ENCODE measurements at places on chromosomes 3 and 15.
A peak's percentile ranks its signal among the peaks of the same experiment; 100 is the strongest.

GRCh38 chr3:172213200-172213599 is 173.8 kb downstream of the FNDC3B start:
- peak; percentile 88 for DNase-seq

DNA sequence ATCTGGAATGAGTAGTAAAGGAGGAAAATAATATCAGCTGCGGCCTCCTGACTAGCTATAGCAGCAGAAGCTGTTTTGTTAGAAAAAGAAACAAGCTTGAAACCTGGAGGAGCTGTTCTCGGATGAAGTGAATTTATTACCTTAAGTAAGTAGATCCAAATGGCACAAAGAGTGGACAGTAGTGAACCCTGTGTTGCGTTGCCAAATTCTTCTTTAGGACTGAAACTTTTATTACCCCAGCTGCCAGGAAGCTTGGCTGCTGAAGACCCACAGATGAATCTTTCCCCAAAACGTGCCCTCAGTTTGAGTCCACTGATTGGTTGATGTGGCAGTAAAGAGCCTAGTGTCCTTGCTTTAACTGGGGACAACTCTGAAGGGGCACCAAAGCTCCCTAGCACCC is 366.8 kb upstream of the GBE1 start:
- no peak for DNase-seq

GRCh38 chr15:74709011-74709410 is 13.2 kb upstream of the EDC3 start:
- DNase-seq: peak; percentile 40

DNA sequence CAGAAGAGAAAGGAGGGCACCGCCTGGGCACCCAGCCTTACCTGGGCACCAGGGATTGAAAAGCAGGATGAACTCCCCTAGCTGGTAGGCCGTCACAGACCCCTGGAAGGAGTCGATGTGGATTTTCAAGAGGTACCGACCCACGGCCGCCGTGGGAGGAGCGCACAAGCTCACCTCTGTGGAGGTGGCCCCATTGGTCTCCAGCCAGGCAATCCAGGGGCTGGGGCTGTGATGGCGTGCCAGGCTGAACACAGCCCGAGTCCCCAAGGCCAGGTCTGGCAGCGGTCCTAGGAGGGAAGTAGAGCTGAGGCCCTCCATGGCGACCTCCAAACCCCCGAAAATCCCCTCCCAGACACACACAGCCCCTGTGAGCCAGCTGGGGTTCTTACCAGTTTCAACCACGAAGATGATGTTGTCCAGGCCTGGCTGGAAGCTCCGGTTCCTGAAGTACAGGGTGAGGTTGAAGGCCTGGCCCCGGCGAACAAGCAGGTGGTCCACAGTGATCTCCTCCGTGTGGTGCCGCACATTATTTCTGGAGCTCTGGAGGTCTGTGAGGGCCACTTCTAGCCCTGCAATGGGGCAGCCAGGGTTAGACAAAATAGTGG is 6.6 kb downstream of the TGM5 start:
- DNase-seq: no peak

DNA sequence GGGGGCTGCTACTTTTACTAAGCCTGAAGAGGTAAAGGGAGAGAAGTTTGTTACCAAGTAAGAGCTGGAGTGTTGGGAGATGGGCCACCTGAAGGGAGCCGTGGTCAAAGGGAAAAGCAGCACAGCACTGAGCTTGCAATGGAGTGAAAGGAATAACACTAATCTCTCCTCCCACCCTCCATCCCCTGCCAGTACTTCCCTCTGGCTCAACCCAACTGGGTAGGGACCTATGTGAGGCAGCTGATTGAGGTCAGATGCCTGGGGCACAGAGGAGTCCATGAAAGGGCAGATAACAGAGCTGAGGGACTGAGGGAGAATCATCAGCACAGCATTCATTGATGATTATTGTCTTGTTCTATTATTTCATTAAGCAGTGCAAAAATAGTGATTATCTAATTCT is 212.4 kb upstream of the TBC1D5 start:
- no peak for DNase-seq

DNA sequence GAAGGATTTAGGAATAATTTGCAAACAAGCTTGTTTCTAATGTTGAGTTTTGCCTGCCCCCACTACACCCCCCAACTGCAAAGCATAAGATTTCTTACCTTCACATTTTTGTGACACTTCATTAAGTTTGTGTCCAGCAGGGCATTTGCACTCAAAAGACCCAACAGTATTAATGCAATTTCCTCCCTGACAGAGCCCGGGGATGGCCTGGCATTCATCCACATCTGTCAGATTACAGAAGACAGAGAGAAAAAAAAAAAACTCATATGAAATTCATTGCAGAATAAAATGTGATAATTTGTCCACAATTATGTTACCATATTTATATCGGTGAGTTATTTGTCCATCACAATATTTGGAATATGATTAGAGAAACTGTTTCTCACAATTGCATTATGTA is 111.5 kb downstream of the FBN1 start:
- peak; percentile 41 for DNase-seq

DNA sequence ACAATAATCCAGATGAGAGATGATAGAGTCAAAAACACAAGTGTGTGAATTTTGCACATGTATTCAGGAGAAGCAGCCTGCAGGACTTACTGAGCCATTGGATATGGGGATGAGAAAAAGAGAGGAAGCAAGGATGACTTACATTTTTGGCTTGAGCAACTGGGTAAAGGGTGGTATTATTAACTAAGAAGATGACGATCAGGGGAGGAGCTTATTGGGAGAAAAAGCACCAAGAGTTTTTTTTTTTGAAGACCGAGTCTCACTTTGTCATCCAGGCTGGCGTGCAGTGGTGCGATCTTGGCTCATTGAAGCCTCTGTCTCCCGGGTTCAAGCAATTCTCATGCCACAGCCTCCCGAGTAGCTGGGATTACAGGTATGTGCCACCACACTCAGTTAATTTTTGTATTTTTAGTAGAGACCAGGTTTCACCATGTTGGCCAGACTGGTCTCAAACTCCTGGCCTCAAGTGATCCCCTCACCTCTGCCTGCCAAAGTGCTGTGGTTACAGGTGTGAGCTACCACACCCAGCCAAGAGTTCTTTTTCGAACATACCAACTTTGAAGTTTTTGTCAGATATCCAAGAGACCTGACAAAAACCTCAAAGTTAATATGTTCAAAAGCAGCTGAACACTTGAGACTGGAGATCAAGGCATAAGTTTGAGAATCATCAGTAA is 14.8 kb upstream of the SH3BP5 start:
- no peak for DNase-seq

- DNase-seq: no peak
These were observed 20.4 kb downstream of the GOLM2 start for GRCh38 chr15:44308889-44309288.

DNA sequence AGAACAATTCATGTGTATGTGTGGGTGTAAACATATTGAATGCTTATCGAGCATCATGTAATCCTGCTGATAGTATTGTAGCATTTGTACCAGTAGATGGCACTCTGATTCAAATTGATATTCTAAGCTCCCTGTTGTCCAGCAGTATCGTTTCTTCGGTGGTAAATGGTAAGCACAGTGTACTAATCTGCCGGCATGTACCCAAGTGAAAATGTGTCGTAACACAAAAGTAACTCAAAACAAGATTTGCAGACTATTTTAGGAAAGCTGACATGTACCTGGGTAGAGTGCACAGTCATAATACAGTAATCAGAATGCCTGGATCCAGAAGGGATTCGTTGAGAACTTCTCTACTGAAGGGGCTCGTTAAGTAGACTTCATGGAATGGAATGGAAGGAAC is 31.7 kb upstream of the MNS1 start:
- peak; percentile 81 for DNase-seq

DNA sequence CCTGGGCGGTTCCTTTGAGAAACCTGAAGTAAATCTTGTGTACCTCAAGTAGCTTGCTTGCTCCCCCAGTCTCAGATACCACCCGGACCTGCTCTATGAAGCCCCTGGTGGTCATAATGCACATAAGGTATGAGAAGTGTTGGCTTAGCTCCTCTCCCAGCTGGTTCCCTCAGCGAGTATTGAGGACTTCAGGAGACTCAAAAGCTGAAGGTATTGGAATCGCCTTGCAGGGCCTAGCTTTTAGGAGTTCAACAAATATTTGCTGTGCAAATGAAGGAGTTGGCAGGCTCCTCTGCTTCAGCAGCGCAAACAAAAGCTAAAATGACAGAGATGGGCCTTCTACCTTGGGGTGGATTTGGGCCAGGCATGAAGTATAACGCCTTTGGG is 1.7 kb downstream of the CMTM8 start:
- peak; percentile 48 for DNase-seq

DNA sequence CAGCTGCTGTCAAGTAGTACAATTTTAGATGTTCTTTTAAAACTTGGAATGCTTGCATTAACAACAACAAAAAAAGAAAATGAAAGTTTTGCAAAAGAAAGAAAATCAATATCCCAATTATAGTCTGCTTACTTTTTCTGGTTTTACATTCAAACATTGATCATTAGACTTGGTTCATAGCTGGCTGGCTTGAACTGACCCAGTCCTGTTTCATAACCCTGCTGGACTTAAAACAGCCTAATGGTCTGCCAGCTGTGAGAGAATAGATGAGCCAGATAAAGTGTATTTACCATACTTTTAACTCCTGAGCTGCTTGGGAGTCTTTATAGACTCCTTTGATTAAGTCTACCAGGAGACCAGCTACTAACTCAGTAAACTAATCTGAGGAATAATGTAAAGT is 59.2 kb downstream of the PIAS1 start:
- peak; percentile 51 for DNase-seq

Data from iris pigment epithelial cell (primary cell).